ENCODE measurements at places on chromosomes 11 and 22.

- DNase-seq, result no peak
These were observed 39.1 kb upstream of the POU2AF2 start for GRCh38 chr11:111206472-111206871.

- no peak for DNase-seq
These were observed 1.5 kb downstream of the WNT7B start for GRCh38 chr22:45975164-45976161.

- DNase-seq, result no peak
These were observed 1.0 kb downstream of the SYT12 start for GRCh38 chr11:67023957-67024353.

DNA sequence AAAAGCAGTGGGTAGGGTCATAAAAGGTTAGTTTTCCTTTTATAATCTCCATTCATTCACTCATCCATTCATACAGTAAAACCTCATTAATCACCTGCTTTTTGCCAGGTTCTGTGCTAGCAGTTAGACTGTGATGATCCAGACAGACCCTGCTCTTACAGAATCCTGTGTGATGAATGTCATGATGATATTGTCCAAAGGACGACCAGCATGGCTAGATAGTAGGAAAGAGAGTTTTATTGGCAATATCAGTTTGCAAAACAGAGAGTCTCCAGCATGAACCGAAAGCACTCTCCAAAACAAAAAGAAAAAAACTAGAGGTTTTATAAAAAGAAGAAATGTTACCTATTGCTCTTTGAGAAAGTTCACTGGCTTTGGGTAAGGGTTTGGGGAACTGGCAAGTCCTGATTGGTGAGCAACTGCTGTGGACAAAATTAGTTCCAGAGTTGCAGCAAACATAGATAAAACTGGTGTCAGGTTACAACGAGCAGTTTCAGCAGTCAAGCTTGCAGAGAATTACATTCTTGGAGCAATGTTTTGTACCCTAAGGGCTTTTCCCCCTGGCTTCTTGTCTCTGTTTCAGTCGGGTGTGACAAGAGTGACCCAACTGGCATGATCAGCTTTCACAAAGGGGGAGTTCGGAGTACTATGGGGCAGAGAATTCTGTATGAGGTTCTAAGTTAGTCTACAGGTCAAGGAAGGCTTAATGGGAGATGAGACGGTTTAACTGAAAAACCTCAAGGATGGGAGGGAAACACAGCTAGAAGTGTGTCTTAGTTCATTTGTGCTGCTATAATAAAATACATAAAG, 58.3 kb downstream of the HSD17B12 start:
- DNase-seq, result no peak

DNA sequence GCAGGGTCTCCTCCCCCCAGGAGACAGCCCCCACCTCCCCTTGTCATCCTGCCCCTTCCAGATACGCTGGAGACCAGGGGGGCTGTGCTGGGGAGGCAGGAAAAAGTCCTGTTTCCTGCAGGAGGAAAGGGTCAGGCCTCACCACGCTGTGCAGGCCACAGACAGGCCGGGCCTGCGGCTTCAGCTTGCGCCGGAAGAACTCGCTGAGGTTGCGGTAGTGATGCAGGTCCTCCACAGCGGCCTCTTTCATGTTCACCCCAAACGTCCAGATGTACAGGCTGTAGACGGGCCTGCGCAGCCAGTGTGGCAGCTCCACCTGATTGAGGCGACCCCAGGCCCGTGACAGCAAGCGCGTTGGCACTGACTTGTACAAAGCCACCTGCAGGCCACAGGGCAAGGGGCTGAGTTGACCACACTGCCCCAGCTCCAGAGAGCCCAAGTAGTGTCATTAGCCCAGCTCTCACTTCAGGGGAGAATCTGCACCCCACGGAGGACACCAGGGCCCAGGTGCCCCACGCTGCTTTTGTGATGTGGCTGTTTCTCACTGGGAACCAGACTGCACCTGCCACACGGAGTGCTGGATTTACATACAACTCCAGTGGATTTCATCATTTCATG, 40.4 kb downstream of the PISD start:
- DNase-seq, result no peak

Measured in cortex of kidney (tissue), 1 donor.